ENCODE measurements at places on chromosomes 11 and 22.

DNA sequence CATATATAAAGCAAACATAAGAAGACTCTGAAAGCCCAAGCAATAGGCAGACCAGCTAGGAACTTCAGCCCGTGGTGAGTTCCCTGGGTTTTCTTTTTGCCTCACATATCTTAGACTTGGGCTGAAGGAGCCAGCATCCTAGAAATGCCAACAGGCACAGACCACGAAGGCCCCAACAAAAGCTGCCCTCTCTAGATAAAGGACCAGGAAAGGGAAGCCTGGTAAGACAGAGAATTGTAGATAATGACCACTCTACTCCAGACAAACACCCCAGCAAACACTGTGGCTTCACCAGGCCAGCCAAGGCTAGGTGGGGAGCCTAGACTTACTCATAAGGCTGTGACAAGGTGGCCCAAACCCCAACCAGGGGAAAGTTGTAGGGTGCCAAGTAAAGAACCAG is 11.2 kb downstream of the GAL start:
- no peak for DNase-seq

- DNase-seq: no peak
Measured at GRCh38 chr11:21323617-21324016, 654.2 kb downstream of the NELL1 start.

- no peak for DNase-seq
Measured at GRCh38 chr11:2798951-2799761, 86.4 kb downstream of the CDKN1C start.

GRCh38 chr22:49724893-49725489 is 102.7 kb downstream of the BRD1 start:
- DNase-seq: peak; percentile 45

- DNase-seq: no peak
Measured at GRCh38 chr22:46382524-46382923, 47.0 kb downstream of the TRMU start.

DNA sequence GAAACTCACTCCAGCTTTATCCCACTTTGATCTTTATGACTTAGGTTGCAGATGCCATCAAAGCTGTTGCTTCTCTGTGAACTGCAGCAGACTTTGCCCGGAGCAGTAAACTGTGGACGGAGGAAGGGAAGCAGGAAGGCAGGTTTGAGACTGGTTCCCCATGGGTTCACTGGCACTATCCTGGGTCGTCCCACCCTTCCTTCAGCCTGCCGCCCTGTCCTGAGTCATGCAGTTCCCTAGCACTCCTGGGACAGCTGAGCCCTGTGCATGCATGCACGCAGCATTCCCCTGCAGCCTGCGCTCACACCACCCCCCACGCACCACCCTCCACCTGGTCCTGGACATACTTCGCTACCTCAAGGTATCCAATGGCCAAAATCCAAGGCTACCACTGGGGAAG is 23.5 kb upstream of the P2RY2 start:
- no peak for DNase-seq

Measured in cardiac fibroblast (primary cell).